ENCODE measurements at places on chromosomes 6 and 20.

GRCh38 chr6:89118931-89119330, 1.1 kb upstream of the SRSF12 start:
- no peak for DNase-seq

DNA sequence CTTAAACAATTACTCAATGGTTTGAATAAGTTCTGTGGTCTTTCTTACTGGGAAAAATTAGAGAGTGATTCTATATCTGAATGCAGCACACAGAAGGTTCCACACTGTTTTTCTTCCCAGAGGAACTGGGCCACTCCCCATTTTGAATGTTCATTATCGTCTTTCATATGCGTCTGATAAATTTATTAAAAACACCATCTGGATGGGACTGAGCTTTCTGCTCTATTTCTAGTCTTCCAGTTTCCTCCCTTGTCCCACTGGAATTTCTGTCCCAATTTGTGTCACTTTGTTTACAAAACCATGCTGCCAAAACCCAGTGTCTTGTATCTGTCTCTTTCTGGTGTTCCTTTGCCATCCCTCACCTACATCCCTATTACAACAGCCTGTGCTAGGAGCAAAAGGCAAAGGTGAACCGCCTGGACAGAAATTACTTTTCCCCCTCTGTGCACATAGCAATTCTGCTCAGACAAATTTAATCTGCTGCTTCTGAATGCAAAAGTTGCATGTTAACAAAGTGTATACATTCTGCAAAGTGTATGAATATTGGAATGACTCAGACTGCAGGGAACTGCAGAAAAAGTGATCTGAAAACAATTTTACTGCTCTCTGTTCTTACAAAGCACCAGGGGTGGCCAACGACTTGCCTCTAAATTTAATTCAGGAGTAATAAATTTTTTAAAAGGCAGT, 333.6 kb downstream of the BTBD9 start:
- no peak for DNase-seq

DNA sequence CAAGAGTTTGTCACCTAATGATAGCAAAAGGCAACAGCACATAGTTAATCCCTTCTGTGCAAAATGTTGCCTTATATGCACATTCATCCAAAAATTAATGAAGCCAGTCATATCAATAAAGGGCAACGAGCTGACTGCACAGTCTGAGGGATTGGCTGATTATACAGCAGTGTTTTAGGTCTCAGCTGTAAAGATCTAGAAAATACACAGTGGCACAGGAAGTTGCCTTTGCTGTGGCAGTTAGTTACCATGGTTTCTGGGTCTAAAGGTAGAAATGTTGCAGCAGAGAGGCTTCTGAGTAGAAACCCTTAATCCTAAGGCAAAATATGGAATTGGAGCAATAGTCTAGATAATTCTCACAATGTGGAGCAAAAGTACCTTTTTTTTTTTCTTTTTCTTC, 89.7 kb downstream of the SMPDL3A start:
- no peak for DNase-seq

- peak; percentile 10 for DNase-seq
These were observed 172.6 kb downstream of the BMP2 start for GRCh38 chr20:6940048-6940447.

DNA sequence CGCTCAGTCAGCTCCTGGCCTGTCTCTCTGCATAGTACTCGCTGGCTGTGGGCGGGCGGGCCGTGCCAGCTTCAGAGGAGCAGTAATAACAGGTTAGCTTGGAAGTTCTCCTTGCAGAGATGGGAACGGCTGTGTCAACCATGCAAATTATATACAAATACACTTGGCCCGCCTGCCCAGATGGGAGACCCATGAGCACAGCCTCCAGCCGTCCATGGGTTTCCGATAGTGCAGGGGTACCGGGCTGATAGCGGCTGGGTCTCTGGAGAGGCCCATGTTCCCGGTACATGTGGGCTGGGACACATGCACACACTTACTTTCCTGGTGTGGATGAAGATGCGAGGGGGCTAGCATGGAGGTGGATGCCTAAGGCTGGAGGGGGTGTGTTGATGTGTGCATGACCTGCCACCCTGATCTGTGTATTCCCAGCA, 12.8 kb upstream of the ZNF831 start:
- DNase-seq, result no peak

- no peak for DNase-seq
These were observed 17.8 kb upstream of the RFX6 start for GRCh38 chr6:116859264-116859663.

DNA sequence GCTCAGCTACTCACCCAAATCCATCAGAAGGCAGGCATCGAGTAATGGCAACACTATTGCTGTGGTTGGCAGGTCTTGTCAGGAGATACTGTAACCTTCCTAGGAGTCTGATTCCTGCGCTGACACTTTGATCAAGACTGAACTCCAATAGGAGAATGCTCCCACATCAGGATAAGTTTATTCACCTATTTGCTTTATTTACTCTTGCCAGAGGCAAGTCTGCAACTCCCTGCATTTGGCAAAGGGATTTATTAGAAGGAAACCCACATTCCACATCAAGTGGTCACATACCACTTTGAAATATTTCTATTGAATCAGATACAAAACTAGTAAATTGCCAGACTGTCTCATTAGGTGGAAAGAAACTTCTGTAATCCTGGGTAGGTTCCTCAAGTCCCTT, 43.5 kb downstream of the ZFAND3 start:
- no peak for DNase-seq

- no peak for DNase-seq
These were observed 28.0 kb downstream of the FRMD1 start for GRCh38 chr6:168050881-168051586.

DNA sequence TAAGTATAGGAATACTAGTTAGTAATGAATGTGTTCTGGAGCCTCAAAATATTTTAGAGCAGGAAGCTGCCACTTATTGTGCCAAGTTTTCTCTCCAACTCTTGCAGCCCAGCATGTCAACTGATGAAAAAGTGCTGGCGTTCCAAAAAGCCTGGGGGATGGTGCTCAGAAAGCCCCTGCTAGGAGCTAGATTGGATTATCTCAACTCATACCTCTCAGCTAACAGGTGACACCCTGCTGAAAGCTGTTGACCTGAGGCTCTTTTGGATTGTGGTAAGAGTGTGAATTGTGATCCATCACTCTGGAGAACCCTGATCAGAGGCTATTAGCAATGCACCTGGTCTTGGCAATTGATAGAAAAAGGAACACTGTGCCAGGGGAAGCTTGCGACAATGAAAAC, 580.4 kb downstream of the EYS start:
- no peak for DNase-seq

GRCh38 chr6:760982-761955, 68.3 kb upstream of the EXOC2 start:
- DNase-seq, result no peak

GRCh38 chr20:58864346-58864745, 11.8 kb downstream of the GNAS start:
- DNase-seq, result no peak

DNA sequence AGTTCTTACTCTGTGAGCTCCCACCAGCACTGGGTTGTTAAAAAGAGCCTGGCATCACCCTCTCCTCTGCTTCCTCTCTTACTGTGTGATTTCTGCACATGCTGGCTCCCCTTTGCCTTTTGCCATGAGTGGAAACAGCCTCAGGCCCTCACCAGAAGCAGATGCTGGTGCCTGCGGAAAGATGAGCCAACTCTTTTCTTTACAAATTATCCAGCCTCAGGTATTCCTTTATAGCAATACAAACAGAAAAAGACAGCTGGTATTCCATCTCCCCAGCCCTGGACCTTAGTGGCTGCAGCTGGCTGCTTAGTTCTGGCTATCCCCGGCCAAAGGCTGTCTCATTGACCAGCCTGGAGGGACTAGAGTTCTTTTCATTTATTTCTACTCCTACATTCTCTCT, 129.1 kb downstream of the IMPG1 start:
- DNase-seq, result no peak

DNA sequence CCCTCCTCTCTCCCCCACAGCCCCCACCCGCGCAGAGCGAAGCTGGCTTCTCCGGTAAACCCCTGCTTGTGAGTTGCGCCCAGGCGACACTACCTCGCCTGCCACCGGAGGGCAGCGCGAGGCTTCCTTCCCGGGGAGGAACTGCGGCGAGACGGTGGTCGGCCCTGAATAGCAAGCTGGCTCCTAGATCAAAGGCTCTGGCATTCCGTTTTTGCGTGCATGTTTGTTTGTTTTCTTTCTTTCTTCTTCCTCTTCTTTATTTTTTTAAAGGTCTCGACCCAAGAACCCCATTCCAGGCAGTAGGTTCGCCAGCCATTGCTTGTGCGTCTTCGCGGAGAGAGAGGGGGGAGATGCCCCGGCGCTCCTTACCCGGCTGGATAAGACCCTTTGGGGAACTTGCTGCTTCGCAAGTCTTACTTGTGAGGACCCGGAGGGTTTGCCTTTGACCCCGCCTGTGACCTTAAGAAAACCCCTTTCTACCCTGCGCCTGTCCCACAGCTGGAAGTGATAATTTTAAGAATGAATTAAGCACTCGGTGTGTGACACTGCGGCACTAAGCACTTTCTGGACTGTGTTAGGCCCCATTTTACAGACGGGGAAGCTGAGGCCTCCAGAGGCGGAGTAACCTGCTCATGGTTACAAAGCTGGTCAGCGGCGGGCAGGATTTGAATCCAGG, 92.7 kb upstream of the SIRPA start:
- peak; percentile 20 for DNase-seq

Measured in hematopoietic multipotent progenitor cell treated with erythropoietin and hydrocortisone succinate and interleukin-3 and kit ligand, for 8 days (in vitro differentiated cells).